Common myeloid progenitor, CD34-positive (primary cell): ENCODE measurements at places on chromosomes 4 and X.

GRCh38 chr4:7909463-7910262, 30.0 kb downstream of the AFAP1 start:
- DNase-seq: no peak

- DNase-seq: no peak
Observed at GRCh38 chr4:528835-529234, 29.8 kb downstream of the PIGG start.

DNA sequence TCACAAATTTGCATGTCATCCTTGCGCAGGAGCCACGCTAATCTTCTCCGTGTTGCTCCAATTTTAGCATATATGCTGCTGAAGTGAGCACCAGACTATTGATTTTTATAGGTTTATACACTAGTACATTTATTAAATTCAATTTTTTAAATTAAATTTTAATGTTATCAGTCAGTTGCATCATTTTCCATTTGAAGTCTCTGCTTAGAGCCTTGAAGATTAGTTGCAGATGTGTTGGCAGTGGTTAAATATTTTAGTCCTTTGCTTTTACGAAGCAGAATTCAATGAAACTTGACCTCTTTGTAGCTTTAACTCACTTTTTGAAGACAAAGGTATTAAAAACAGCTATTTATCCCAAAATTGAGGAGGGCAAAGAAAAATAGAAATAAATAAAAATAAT, 16.5 kb downstream of the TRAPPC11 start:
- no peak for DNase-seq

- no peak for DNase-seq
Observed at GRCh38 chr4:155207534-155208257, 740 bp upstream of the NPY2R start.

DNA sequence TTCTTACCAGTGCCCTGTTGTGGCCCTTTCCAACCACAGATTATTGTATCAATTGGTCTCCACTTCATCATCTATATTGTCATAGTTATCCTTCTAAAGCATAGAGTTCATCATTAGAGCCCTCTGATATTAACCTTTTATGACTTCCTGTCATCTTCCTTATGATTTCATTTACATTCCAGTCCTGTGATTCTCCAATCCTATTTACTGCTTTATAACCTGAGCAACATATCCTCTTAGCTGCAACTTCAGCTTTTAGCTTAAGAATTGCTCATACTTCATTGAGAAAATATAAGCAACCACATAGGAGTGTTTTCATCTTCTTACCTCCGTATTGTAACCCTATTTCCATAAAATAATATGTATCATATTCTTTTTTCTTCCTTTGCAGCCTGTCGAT, 252.6 kb upstream of the CENPE start:
- DNase-seq: no peak
